ENCODE measurements at places on chromosomes 1 and 21. TPM values are rescaled to one million over a fixed set of nuclear protein-coding genes. Genes with fewer than 3 reads are reported as not detected.
A peak's percentile ranks its signal among the peaks of the same experiment; 100 is the strongest.

- DNase-seq = peak; percentile 59
- H3K4me1 ChIP-seq = no peaks in the 10 kb centered on the region
- no peak overlapping the region for H3K27ac ChIP-seq
- no peaks in the 10 kb centered on the region for H3K27me3 ChIP-seq
Measured at GRCh38 chr1:89987159-89987819, 7.6 kb upstream of the ZNF326 start.

GRCh38 chr1:205676002-205676401 is 4.3 kb downstream of the SLC45A3 start:
- H3K4me3 ChIP-seq = peak overlapping the region; percentile 84
- DNase-seq = no peak
- no peaks in the 10 kb centered on the region for H3K27me3 ChIP-seq
- H3K36me3 ChIP-seq = peaks cover 6% of the 10 kb centered on the region
- no peaks in the 10 kb centered on the region for H3K4me1 ChIP-seq
- peak overlapping the region; percentile 81 for H3K27ac ChIP-seq

- H3K4me3 ChIP-seq = peak within 1 kb of the TSS; percentile 37
- H3K27ac ChIP-seq = no peak within 1 kb of the TSS
- peak; percentile 18 for DNase-seq
- H3K36me3 ChIP-seq = no peaks in the 10 kb centered on the region
Measured at GRCh38 chr1:241356519-241357365, at the start of gene RGS7. Gene RGS7, minus strand, starts transcription at chr1:241357205.

- H3K4me1 ChIP-seq = peaks cover 9% of the 10 kb centered on the region
- no peak overlapping the region for H3K27ac ChIP-seq
- H3K27me3 ChIP-seq = no peaks in the 10 kb centered on the region
- no peak for DNase-seq
- H3K4me3 ChIP-seq = no peak overlapping the region
Measured at GRCh38 chr21:43337901-43338655, 88.9 kb downstream of the SIK1 start.

DNA sequence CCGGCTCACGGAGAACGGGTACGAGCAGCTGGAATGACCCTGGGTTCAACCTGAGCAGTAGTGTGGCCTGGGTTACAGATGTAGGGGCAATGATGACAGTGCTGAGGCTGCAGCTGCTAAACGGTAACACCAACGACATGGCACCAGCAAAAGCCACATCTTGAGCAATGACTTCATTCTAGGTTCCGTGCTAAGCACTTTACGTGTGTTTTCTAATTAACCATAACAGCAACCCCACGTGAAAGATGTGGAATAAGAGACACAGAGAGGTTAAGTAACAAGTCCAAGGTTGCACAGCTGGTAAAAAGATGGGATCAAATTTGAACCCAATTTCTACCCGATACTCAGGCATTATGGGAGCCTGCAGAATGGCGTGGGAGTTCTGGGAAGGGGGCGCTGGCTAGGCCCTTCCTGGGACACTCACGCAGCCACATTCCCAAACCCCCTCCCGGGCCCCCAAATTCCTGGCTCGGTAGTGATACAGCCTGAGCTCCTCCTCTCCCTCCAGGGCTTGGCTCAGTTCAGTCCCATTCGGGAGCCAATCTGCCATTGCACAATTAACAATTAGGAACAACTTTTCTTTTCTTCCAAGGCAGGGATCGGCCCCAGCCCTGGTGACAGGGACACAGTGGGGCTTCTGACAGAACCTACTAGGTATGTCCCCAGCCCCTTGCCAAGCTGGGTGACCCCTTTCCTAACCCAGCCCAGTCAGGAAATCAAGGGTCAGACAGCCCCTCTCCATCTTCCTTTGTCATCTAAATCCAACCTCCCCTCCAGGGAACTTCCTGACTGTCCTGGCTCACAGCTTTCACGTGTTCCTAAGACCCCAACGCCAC is 23.8 kb upstream of the ECE1 start:
- H3K27me3 ChIP-seq = no peaks in the 10 kb centered on the region
- DNase-seq = no peak
- peak overlapping the region; percentile 16 for H3K27ac ChIP-seq
- peaks cover 10% of the 10 kb centered on the region for H3K4me1 ChIP-seq
- H3K4me3 ChIP-seq = no peak overlapping the region

GRCh38 chr1:238608144-238608543 is 717.4 kb upstream of the ZP4 start:
- no peak overlapping the region for H3K27ac ChIP-seq
- H3K27me3 ChIP-seq = no peaks in the 10 kb centered on the region
- no peak overlapping the region for H3K4me3 ChIP-seq
- H3K4me1 ChIP-seq = no peaks in the 10 kb centered on the region
- no peaks in the 10 kb centered on the region for H3K36me3 ChIP-seq

- no peak overlapping the region for H3K27ac ChIP-seq
- H3K4me3 ChIP-seq = no peak overlapping the region
- H3K27me3 ChIP-seq = no peaks in the 10 kb centered on the region
- no peak for DNase-seq
- no peaks in the 10 kb centered on the region for H3K36me3 ChIP-seq
Measured at GRCh38 chr1:160606611-160607010, 27.3 kb upstream of the CD84 start.

DNA sequence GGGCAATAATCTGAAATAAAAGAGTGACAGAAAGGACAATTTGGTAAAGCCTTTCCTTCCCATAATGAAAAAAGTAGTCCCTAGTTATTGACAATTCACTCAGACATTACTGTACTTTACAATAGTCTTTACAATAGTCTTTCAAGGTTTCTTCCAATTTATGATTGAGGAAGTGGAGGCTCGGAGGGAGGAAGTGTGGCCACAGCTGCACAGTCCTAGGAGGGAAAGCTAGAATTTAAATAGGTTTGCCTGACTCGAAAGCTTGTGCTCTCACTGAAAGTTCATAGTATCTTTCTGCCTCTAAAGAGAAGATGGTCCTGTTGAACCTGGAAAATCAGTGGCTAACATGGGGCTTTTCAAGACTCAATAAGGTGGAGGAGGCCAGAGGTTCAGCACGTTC is 203.2 kb downstream of the SDCCAG8 start:
- H3K27ac ChIP-seq = no peak overlapping the region
- H3K27me3 ChIP-seq = no peaks in the 10 kb centered on the region
- H3K36me3 ChIP-seq = no peaks in the 10 kb centered on the region
- no peak overlapping the region for H3K4me3 ChIP-seq
- no peak for DNase-seq

GRCh38 chr1:61119085-61119484 is 36.7 kb downstream of the NFIA start:
- H3K36me3 ChIP-seq = no peaks in the 10 kb centered on the region
- H3K27me3 ChIP-seq = no peaks in the 10 kb centered on the region
- H3K4me1 ChIP-seq = peaks cover 32% of the 10 kb centered on the region
- no peak overlapping the region for H3K27ac ChIP-seq

LRRC39 gene
- total RNA-seq = 1.5 TPM

Measured in prostate gland (tissue), 2 donors.